ENCODE measurements at places on chromosomes 7 and 10. TPM values are rescaled to one million over a fixed set of nuclear protein-coding genes. Genes with fewer than 3 reads are reported as not detected.

Gene SLC26A3
- 0.79 TPM for total RNA-seq

Gene APBB1IP
- total RNA-seq, result 0.16 TPM

Gene NUTM2E
- 0.14 TPM for total RNA-seq

Gene CCDC136
- 7.3 TPM for total RNA-seq

Gene ANKIB1
- total RNA-seq, result 56.6 TPM

Gene KAT6B
- 16.8 TPM for total RNA-seq

Gene CALHM1
- total RNA-seq, result not detected

Gene WIPF3
- total RNA-seq, result 1.2 TPM

Gene FAM25A
- total RNA-seq, result not detected

Gene SPAM1
- not detected for total RNA-seq

Gene SPDYE17
- not detected for total RNA-seq

Gene FOXI2
- not detected for total RNA-seq

Gene ENTPD1
- total RNA-seq, result 1.7 TPM

Gene HACD1
- total RNA-seq, result 37.2 TPM

Gene SLC18A3
- not detected for total RNA-seq

- no peak for DNase-seq
Observed at GRCh38 chr10:96053985-96054384, 10.6 kb downstream of the CCNJ start.

DNA sequence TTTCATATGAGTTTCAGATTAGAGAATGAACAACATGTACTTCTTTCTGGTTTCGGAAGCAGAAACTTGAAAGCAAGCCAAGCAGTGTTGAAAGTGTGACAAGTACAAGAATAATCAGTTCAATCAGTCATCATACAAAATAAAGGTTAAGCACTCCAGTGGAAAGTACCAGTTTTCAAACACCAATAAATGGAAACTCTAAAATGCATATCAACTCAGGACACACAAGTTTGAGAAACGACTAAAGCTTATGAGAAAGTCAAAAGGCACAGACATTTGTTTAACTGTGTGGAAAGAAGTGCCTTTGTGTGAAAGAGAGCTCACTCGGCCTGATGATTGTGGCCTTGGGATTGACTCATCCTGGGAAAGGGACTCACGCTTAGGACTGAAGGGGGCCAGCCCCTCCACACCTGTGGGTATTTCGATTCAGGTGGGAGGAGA is 60.6 kb upstream of the AKR1C1 start:
- DNase-seq, result no peak

DNA sequence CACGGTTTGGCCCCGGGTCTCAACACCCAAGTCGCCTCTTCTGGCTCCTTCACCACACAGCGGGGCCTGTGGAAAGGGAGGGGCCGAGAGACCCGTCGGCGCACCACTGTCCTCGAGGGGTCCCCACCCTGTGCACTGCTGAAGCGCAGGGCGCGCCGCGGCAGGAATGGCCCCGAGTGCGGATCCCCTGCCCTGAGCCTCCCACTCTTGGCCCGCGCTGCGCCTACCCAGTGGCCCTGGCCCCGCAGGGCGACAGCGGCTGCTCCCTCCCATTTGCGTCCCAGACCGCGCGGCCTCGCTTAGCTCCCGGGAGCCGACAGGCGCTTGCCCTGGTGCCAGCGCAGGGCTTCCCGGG is 2.1 kb upstream of the SFMBT2 start:
- no peak for DNase-seq

DNA sequence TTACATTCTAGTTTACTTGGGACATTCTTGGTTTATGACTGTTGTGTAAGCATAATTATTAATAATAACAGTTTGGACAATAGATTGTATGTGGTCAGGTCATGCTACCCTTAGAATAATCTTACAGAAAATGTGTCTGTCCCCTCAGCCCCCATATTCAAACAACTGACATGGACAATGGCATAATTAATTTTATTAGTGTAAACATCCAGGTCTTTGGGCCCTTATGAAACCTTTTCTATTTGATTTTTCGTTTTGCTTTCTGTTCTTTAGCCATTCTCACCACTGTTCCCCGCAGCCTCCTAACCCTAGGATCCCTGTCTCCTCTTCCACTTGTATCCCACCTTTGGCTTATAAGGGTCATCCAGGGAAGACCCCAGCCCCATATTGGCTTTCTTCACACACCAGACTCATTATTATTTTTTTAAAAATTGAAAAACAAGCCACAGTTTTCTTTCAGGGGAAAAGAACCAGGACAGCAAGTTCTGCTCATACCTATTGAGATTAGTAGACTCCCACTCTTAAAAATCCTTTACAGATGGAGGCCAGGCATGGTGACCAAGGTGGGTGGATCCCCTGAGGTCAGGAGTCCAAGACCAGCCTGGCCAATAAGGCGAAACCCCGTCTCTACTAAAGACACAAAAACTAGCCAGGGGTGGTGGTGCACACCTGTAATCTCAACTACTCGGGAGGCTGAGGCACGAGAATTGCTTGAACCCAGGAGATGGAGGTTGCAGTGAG is 11.5 kb downstream of the VIM start:
- no peak for DNase-seq

GRCh38 chr10:34764472-34764946 is 50.6 kb downstream of the PARD3 start:
- DNase-seq, result no peak

DNA sequence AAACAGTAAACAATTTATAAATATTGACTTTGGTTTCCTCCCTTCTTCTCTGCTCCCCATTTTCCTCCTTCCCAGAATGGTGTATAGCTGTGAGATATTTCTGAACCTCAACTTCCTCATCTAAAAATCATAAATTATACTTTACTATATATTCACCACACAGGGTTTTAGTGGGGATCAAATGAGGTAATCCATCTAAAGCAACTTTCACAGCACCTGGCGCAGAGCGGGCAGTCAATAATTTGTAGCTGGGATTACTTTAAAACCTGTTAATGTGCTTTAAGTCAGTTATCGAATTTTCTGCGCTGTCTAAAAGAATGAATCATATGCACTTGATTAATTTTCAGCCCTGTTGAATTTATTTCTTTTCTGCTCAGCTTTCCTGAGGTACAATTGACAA is 172.7 kb downstream of the PTEN start:
- no peak for DNase-seq

DNA sequence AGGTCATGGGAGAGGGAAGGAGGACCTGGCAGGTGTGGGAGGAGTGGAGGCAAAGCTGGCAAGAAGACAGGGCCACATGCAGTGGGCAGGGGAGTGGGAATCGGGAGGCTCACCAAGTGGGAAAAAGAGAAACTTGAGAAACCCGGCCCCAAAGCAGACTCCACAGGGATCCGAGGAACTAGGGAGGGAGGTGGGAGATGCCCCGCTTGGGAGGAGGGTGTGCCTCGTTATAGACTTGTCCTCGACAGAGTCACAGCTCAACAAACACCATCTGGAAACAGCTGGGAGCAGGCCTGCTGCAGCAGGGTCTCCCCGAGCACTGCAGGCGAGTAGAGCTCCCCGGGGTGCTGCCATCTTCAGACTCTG is 54.8 kb downstream of the MKI67 start:
- DNase-seq, result no peak

DNA sequence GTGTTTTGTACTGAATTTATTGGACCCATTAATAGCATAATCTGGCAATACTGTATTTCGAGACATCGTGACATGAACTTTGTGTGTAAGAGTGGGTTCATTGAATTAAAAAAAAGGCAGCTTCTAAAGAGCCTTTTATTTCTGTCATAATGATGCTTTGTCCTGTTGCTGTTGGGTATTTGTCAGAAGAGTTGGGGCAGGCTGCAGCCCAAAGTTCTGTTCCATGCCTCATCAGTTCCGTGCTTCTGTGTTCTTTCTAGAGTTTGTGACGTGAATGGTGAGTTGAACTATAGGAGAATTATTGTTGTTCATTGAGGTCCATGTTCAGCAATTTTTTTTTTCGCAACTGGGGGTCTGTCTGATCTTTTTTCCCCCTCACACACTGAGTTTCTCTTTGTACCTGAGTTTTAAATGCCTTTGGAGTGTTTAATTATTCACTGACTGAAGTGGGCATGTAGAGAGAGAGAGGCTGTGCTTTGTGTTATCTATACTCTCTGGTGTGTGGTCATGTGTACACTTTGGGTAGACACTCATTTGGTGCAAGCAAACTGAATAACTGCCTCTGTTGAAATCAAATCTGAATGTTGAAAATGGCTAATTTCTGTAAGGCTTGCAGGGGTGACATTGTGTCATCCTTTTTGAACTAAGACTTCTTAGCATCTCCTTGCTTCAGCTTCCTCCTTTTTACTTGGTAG is 69.8 kb downstream of the ADD3 start:
- DNase-seq, result no peak

DNA sequence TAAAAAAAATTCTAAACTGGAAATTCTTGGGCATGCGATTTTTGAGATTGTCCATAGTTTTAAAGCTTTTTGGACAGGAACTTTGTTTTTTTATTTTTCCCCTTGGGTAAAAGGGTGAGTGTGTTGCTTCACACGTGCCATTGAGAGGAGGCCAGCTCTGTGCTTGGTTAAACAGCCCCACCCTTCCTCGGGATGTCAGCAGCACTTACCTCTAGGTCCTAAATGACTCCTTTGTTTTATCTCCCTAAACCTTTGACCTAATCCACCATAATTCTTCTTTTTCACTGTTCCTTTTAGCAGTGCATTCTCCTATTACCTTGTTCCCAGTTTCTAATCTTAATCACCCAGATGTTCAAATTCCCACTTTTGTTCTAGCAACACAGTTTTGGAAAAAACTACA is 83.5 kb downstream of the SEMA3D start:
- DNase-seq, result no peak

GRCh38 chr7:68183176-68183575 is 1186.5 kb downstream of the TYW1 start:
- DNase-seq, result no peak

GRCh38 chr7:139855498-139856270 is 26.6 kb downstream of the TBXAS1 start:
- DNase-seq, result no peak

DNA sequence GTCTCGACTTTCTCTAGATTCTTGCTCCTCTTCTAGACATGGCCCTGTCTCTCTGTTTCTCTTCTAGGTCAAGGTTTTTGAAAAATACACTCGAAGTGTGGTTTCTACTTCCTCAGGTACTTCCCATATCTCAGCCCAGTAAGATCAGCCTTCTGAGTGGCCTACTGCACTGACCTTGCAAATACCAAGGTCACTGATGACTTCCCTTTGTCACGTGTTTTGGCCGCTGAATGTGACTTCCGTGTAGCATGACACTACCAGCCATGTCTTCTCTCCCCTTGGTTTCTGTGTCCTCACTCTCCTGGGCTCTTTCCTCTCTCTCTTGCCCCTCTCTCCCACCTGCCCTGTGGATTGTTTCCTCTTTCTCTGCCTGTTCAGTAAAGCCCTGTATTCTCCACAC is 7.9 kb upstream of the WIPF3 start:
- DNase-seq, result no peak

GRCh38 chr7:69882269-69882668 is 284.0 kb downstream of the AUTS2 start:
- DNase-seq, result no peak

DNA sequence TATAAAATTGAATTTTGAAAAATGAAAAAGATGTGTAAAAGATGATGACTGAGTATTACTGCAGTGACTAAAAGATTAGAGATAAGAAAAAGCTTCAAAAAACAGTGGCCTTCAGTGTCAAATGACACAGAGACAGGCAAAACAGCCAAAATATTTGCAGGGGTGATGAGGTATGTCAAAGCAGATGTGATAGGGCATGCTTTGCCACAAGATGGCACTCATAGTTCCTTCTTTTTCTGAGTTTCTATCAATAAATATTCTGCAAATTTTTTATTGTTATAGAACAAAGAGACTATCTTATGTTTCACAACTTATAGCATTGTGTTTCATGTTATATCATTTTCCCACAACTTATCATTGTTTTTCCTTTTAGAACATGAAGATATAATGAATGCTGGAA is 344.1 kb upstream of the HPS1 start:
- no peak for DNase-seq

DNA sequence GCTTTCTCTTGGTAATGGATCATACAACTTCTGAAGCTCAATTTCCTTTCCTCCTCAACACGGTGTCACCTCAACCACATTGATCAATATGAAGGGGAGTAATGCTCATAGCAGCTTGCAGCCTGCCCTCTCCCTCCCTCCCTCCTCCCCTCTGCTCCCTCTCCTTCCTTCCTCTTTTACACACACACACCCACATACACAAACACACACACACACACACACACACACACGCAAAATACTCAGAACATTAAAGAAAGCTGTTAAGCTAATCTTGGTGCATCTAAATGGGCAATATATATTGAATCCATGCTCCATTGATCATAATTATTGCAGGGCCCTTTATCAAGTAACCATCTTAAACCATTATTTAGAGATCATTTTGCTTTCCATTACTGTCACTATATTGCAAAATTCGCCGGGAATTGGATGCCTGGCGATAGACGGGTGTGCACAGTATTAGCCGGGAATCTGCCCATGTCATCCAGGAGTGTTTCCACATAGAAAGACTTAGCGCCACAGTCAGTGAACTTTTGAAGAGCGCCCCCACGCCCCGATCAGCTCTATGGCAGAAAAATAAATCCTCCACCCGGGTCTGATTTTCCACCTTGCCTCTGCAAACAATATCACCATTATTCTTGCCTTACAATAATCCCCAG is 122.0 kb downstream of the PRLHR start:
- DNase-seq, result no peak

DNA sequence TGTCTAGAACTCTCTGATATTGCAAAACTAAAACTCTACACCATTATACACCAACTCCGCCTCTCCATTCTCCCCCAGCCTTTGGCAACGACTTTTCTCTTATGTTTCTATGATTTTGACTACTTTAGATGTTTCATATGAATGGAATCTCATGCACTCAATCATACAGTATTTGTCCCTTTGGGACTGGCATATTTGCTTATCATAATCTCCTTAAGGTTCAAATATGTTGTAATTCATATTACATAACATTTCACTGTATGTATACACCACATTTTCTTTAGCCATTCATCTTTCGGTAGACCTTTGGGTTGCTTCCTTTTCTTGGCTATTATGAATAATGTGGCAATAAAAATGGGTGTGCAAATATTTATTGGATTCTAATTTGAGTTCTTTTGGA is 164.4 kb downstream of the ARL4A start:
- DNase-seq, result no peak

DNA sequence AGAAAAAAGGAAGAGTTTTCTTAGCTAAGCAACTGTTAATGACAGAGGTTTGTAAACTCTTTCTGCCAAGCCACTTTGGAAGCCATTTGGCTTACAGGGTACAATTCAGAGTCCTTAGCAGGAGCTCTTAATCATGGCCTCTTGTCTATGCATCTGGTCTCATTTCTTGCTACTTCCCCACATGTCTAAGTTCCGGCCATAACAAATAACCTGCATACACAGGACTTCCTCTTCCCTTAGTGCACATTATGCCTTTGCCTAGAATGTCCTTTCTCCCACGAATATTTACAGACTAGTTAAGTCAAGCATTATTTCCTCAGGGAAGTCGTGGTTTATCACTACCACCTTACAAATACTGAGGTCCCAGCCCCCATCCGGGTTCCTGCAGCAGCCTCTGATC is 8.6 kb upstream of the UPF2 start:
- no peak for DNase-seq

DNA sequence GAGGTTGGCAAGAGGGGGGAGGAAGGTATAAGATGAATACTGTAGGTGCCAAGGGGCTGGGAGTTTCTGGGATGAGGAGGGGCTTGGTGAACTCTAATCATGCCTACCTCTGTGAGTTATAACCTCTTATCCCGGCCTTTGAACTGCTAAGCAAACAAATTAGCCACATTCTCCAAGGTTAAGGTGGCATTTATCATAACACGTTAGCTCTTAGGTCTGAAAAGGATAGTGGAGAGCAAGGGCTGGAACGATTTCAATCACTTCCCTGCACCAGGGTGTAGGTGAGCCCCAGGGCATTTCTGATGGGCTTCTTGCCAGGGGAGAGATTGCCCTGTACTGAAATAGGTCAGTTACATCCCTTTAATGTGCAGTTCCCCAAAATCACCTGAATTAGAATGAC is 28.6 kb upstream of the DMBT1 start:
- no peak for DNase-seq
